Smooth muscle cell of bladder (primary cell): ENCODE measurements at places on chromosomes 16 and 17. TPM values are rescaled to one million over a fixed set of nuclear protein-coding genes. Genes with fewer than 3 reads are reported as not detected.

Gene BTBD17
- not detected in 2 replicates for total RNA-seq

Gene CDH3
- 0.09 and 0.14 TPM in 2 replicates for total RNA-seq

Gene NPIPB9
- total RNA-seq, result 0.71 and 1.4 TPM in 2 replicates

Gene DRC3
- 0.55 and 0.71 TPM in 2 replicates for total RNA-seq

Gene OR3A3
- not detected in 2 replicates for total RNA-seq

Gene ODAD4
- 0.74 and 1.1 TPM in 2 replicates for total RNA-seq
